ENCODE measurements at places on chromosomes 13 and 19.

GRCh38 chr19:32387701-32388392 is 17.7 kb upstream of the DPY19L3 start:
- DNase-seq, result no peak

DNA sequence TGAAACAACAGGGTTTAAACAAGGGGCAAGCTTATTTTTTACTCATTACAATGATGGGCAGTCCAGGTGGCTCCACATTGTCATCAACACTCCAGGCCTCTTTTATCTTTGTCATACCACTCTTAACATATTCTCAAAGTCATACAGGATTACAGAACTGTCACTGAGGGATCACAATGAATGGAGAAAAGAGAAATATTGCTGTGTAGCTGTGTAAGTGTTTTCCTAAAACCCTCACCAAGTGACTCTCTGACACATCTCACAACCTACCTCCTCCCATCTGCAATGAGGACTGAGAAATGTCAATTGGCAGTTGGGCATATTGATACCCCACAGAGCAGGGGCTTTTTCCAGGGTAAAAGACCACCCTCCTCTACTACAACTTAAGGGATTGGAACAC is 562.1 kb downstream of the TBC1D4 start:
- no peak for DNase-seq

GRCh38 chr13:113837560-113838355 is 26.1 kb downstream of the GAS6 start:
- no peak for DNase-seq

DNA sequence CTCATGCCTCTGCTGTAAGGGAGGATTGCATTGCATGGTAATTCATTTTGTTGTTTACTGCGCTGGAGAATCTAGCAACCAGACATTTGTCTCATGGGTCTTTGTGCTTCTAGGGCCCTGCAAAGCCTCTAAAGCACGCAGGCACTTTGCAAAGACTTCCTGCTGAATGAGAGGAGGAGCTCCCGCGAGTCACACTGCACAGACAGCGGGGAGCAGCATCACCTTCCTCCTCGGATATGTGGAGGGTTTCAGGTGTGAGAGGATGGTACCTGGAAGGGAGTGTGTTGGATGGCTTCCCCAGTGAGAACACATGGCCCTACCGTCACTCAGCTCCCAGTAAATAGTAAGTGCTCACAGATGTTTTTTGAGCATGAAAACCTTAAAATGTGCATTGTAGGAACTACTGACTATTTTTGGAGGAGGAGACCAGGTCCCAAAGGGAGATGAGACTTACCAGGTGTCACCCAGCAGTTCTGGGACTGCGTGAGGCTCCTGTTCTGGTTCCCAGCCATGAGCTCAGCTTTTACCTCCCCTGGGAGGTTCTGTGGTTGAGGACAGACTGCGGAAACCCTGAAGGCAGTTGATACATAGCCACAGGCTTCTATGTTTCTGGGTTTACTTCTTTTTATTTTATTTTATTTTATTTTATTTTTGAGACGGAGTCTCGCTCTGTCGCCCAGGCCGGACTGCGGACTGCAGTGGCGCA is 278.0 kb downstream of the FGF9 start:
- DNase-seq, result no peak

DNA sequence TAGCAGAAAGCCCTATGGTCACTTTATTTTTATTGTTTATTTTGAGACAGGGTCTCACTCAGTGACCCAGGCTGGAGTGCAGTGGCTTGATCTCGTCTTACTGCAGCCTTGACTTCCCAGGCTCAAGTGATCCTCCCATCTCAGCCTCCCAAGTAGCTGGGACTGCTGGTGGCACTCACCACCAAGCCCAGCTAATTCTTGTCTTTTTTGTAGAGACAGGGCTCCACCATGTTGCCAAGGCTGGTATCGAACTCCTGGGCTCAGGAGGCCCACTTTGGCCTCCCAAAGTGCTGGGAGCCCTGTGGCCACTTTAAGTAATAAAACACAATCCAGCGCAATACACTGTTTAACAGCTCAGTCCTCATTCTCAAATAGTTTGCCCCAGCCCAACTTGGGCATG is 69.3 kb downstream of the NUFIP1 start:
- DNase-seq, result no peak

DNA sequence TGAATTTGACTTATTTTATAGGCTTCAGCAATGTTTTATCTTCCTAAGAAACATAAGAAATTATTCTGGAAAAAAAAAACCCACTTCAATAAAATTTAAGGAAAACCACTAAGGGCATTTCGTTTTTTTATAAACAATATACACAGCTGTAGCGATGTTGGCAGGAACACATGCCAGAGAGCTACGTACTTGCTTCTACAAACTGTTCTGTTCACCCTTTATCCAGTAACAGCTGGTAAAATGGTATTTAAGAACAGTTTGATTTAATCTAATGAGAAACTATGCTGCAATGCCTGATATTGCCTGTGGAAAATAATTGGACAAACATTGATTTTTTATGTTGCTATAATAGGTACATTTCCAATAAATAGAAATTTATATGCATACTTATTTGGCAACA is 137.2 kb upstream of the DACH1 start:
- no peak for DNase-seq

DNA sequence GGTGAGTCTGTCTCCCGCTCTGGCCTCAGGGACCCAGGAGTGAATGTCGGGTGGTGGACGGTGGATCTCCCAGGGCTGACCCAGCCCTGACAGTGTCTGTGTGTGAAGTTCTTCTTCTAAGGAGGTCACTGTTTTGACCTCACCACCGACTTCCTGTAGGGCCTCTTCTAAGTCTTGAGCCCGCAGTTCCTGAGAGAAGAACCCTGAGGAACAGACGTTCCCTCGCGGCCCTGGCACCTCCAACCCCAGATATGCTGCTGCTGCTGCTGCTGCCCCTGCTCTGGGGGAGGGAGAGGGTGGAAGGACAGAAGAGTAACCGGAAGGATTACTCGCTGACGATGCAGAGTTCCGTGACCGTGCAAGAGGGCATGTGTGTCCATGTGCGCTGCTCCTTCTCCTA is at the start of gene SIGLEC7:
SIGLEC7 (plus strand) TSS at position 183 of the 400 bp plus-strand sequence; CDS start at position 252, 69 bp downstream.
- DNase-seq, result peak; percentile 24

- DNase-seq, result no peak
Observed at GRCh38 chr13:92197669-92198068, 799.2 kb downstream of the GPC5 start.

DNA sequence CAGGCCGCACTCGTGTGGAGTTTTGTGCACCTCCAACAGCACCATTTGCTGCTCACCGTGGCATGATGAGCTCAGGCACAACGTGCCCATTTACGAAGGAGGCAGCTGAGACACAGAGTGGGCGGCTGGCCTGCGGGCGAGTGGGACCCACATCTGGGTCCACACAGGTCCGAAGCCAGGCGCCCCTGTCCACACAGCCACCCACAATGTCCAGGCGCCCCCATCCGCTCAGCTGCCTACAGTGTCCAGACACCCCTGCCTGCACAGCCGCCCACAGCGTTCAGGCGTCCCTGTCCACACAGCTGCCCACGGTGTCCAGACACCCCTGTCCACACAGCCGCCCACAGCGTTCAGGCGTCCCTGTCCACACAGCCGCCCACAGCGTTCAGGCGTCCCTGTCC is 42.5 kb upstream of the F7 start:
- DNase-seq, result no peak

DNA sequence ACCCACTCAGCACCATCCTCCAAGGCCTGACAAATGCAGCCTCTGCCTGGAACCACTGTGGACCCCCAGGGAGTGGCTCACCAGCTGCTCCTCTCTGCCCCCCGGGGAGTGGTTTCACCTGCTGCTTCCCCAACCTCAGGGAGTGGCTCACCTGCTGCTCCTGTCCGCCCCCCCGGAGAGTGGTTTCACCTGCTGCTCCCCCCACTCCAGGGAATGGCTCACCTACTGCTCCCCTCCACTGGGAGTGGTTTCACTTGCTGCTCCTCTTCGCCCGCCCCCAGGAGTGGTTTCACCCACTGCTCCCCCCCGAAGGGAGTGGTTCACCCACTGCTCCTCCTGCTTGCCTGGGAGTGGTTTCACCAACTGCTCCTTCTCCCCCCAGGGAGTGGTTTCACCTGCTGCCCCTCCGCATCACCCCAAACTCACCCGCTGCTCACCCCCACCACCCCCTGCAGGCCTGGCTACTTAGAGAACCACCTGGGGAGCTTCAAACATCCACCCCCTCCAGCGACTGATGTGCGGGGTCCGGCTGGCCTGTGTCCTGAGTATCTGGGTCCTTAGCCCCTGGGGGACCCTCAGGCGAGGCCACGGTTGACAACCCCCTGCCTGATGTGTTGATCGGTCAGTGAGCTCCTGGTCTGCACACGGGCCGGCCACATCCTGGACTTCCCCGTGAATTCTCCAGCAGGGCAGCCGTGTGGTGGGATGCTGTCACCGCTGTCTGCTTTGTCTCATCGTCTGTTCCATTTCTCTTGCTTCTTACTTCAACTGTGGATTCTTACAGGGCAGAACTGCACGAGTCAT is 14.6 kb upstream of the TMEM255B start:
- no peak for DNase-seq

GRCh38 chr19:2791876-2792275 is 6.6 kb downstream of the THOP1 start:
- DNase-seq, result no peak

DNA sequence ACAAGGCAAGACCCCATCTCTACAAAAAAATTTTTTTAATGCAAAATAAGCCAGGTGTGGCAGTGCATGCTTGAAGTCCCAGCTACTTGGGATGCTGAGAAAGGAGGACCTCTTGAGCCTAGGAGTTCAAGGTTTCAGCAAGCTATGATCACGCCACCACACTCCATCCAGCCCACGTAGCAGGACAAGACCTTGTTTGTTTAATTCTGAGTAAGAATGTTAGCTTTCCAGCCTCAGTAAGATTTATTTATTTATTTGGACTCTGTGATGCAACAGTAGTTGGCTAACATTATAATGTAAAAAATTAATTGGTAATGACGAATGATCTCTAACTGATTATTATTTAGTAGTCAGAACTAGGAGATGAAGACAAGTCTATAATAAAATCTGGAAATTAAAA is 23.3 kb downstream of the N4BP2L2 start:
- no peak for DNase-seq

DNA sequence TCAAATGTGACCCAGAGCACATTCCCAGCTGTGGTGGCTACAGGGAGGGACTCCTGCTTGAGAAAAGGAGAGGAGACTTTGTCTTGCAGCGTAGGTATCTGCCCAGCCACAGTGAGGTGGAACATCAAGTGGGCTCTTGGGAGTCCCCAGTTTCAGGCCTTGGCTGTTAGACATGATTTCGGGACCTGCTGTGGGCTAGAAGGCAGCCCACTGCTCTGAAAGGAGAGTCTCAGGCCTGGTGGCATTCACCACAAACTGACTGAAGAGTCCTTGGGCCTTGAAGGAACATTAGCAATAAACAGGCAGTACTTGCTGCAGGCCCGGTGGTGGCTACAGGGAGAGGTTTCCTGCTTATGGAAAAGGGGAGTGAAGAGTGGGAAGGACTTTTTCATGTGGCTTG is 61.8 kb upstream of the TEX29 start:
- no peak for DNase-seq

DNA sequence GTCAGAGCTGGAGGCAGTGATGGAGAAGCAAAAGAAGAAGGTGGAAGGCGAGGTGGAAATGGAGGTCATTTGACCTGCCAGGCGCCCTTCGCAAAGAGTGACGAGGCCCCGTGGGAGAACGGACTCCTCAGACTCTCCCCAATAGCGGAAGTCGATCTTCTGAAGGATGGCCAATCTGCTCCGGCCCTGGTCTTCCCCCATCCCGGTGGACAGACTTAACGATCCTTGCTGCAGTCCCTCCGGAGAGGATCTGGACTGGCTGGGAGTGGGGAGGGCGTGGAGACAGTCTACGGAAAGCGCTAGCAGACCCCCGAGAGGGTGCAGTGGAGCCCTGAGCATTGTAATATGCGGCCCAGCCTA is 11.9 kb downstream of the EPS8L1 start:
- DNase-seq, result peak; percentile 68

GRCh38 chr13:40381935-40382764 is 284.3 kb downstream of the FOXO1 start:
- DNase-seq, result no peak

- DNase-seq, result no peak
Observed at GRCh38 chr19:11230621-11231386, 8.6 kb upstream of the ANGPTL8 start.

- no peak for DNase-seq
Observed at GRCh38 chr19:7930765-7931164, 4.8 kb upstream of the CTXN1 start.

DNA sequence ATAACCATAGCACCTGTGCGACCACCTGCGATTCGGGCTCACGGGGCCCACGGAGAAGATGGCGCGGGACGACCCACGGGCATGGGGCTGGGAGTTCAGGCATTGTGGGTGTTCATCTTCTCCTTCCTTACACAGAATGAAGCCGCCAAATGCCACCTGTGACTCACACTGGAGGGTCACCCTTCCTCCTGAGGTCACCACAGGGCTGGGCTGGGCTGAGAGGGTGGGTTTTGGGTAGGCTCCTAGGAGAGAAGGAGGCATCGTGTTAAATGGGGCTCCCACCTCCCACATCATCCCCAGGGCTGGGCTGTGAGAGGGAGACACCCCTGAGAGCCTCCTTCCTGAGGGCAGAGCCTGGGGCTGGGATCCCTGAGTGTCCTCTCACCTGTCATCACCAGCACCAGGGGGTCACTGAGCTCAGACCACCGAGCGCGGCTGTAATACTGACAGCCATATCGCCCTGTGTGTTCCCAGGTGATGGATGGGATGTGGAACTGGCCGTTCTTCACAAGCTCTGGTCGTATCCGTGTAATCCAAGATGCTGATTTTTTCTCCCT is 1.4 kb downstream of the LILRB2 start:
- DNase-seq, result no peak

- DNase-seq, result no peak
Observed at GRCh38 chr13:91349992-91350911, 2.8 kb downstream of the MIR17HG start.

DNA sequence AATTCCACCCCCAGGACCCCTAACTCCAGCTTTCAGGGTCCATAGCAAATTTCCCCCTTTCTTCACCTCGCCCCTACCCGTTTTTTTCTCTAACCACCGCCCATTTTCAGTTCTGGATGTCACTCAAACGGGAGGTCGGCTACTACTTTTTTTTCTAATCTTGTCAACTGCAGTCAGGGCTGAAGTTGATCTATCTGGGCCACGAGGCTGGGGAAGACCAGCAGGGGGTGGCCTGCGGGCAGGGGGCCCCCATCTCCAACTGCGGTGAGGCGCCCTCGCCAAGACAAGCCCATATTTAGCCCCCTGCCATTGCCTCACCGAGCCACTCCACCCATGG is 748 bp downstream of the LHFPL6 start:
- DNase-seq, result no peak

GRCh38 chr13:48590141-48590901 is 57.4 kb upstream of the RCBTB2 start:
- DNase-seq, result no peak

- DNase-seq, result no peak
Observed at GRCh38 chr19:17333611-17334413, 843 bp downstream of the ANO8 start.
